Fibroblast of skin of left biceps (primary cell): ENCODE measurements at places on chromosomes 13 and 19.

DNA sequence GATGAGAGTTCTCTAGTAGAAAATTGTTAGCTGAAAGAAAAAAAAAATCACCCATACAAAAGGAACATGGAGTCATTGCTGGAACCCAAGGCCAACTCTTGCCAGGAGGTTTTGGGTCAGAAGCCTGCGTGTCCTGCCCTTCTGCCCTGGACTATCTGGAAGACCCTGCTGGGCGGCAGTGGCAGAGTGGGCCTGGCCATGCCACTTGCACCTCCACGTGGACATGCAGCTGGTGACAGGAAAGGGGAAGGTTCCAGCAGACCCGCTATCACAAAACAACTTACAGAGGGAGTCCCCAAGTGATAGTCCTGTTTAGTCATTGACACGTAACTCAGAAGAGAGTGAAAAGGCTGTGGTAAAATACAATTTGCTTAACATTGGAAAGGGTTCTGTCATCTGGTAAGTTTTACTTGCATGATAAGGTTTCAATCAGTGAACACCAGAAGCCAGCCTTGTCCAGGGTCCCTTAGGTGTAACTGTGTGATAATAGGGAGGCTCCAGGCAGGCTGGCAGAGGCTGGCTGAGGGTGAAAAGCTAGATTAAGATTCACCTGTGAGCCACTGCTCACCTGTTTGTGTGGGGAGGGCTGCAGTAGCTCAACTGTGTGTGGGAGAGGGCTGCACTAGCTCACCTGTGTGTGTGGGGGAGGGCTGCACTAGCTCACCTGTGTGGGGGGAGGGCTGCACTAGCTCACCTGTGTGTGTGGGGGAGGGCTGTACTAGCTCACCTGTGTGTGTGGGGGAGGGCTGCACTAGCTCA is 47.8 kb downstream of the COL4A2 start:
- no peak for DNase-seq

- DNase-seq, result no peak
Observed at GRCh38 chr13:98267080-98267912, 90.2 kb upstream of the RNF113B start.

GRCh38 chr13:30479154-30479882 is 13.6 kb upstream of the HMGB1 start:
- DNase-seq, result no peak

- no peak for DNase-seq
Observed at GRCh38 chr19:18657590-18658365, 20.9 kb downstream of the KLHL26 start.

- DNase-seq, result no peak
Observed at GRCh38 chr19:29532097-29532496, 6.3 kb downstream of the VSTM2B start.
